Activated CD8-positive, alpha-beta memory T cell treated with anti-CD3 and anti-CD28 coated beads, Interleukin-2, amount 10 ng/mL, durations not matched to agents 7 days and 5 days (primary cell): ENCODE measurements at places on chromosomes 3 and 15. TPM values are rescaled to one million over a fixed set of nuclear protein-coding genes. Genes with fewer than 3 reads are reported as not detected.

GRCh38 chr3:179038216-179038898 is 33.3 kb downstream of the ZMAT3 start:
- no peak for DNase-seq

GRCh38 chr3:166836836-166837235 is 543.3 kb downstream of the ZBBX start:
- no peak for DNase-seq

GRCh38 chr3:169339386-169339785 is 324.1 kb downstream of the MECOM start:
- DNase-seq: no peak

DNA sequence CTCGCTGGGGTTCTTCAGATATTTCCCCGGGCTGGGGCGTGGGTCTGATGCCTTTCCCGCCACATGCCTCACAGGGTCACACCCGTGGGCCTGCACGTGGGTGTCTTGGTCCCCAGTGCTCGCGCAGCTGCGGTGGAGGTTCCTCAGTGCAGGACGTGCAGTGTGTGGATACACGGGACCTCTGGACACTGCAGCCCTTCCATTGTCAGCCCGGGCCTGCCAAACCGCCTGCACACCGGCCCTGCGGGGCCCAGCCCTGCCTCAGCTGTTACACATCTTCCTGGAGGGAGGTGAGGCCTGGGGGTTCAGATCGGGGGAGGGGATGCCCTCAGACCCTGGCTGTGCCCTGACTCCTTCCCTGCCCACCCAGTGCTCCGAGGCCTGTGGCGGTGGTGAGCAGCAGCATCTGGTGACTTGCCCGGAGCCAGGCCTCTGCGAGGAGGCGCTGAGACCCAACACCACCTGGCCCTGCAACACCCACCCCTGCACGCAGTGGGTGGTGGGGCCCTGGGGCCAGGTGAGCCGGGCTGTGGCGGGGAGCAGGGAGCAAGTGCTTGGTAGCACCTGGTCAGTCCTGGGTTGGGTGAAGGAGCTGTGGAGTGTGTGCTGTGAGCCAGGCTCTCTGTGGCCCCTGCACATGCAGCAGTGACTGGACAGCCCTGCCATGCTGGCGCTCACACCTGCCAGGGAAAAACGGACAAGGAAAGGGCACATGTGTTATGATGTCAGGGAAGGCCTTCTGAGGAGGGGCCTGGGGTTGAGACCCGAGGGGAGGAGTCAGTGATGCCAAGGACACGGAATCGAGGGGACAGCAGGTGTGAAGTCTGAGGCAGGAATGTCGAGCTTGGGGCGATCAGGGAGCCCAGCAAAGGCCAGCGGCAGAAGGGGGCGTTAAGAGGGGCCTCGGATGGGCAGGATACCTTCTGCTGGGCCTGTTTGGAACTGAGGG is 88.9 kb downstream of the TBC1D2B start:
- DNase-seq: no peak

DNA sequence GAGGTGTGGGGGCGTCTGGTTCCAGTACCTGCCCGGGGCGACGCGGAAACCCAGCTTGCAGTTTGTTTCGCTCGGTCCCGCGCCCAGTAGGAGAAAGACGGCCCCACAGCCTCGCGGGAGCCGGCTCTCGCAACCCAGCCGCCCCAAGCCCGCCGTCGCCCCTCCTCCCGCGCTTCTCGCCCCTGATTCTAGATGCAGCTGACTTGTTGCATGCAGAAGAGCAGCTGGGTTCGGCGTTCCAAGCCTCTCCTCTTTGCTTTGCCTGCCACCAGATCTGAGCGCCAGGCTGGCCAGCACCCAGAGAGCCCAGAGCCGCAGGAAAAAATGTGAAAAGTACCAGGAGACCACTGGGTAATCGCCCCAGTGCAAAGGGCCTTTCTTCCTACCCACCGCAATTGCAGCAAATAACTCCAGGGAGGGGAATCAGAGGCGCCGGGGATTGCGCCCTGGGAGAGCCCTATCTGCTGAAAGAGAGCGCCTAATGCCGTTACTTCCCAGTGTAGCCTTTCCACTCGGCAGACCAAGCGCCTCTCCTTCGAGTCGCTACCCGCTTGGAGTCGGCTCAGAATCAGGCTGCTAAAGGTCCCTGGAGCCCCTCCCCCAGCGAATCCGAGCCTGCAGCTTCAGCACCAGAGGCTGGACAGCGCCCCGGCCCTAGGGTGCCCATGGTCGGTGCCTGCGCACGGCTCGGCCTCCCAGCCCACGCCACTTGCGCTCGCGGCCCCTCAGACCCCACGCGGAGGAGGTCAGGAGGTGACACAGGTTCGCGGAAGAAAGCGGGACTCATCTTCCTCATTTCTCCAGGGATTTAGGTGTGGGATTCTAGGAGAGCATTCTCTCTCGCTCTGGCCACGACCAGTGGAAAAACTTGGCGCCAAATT is 15.7 kb upstream of the AEN start:
- no peak for DNase-seq

DNA sequence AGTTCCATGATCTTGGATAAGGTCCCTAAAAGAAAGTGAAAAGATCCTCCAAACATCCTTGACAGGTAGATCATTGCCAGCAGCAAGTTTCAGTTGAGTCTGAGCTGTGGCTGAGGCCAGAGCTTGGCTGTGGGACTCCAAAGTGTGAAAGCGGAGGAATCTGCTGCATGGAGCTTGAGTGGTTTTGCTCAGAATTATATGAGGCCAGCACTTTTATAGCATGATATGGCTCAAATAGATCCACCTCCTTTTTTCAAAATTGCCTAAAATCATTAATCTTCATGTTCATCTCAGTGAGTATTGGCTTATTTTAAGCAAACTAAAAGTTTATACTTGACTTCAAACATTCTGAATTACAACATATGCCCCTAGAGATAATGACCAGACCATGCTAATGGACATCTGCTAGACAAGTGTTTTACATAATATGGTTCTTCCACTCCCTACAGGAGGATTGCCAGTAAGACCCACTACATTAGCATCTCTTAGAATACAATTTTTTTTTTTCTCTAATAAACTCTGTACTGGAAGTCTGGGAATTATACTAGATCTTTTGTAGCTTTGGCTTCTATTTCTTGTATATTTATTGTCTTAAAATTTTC is 368.1 kb downstream of the ZPLD1 start:
- no peak for DNase-seq

- no peak for DNase-seq
These were observed 19.8 kb upstream of the SOX2 start for GRCh38 chr3:181691901-181692300.

GRCh38 chr3:126053513-126053912 is 30.4 kb downstream of the SLC41A3 start:
- DNase-seq: no peak

DNA sequence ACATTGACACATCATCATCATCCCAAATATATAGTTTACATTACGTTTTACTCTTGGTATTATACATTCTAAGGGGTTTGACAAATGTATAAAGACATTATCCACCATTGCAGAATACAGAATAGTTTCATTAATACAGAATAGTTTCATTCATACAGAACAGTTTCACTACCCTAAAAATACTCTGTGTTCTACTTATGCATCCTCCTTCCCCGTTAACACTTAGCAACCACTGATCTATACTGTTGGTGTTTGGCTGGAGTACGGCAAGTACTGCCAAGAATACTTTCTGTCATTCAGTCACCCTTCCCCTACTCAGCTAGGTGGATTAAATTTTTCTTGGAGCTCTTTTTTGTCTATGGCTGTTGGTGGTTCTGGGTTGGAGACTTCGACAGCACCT is 33.4 kb downstream of the LEKR1 start:
- no peak for DNase-seq

- DNase-seq: no peak
These were observed 7.3 kb downstream of the ALPK3 start for GRCh38 chr15:84824260-84825007.

Gene MRAS
- total RNA-seq: not detected

Gene ZNF502
- total RNA-seq: 1.3 TPM

Gene VGLL3
- not detected for total RNA-seq

Gene LSG1
- 58.7 TPM for total RNA-seq
